Left hindlimb (tissue), 1 donor: ENCODE measurements at places on chromosomes 5 and 9.

- DNase-seq = peak; percentile 3
Measured at GRCh38 chr5:132013711-132014110, 2.3 kb upstream of the ACSL6 start.

DNA sequence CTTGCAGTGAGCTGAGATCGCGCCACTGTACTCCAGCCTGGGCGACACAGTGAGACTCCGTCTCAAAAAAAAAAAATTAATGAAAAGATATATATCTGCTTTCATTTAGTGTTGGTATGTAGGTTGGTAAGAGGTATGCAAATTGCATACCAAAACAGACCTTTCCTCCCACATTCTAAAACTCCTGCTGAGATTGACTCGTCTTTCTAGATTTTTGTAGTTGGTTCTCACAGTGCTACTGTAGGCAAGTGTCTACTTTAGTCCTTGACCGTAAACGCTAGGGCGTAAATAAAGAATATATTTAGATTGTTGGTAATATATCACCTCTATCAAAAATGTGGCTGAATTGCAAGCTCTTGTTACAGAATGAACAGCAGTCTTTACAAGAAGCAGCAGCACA is 445.9 kb downstream of the CHSY3 start:
- DNase-seq = no peak

DNA sequence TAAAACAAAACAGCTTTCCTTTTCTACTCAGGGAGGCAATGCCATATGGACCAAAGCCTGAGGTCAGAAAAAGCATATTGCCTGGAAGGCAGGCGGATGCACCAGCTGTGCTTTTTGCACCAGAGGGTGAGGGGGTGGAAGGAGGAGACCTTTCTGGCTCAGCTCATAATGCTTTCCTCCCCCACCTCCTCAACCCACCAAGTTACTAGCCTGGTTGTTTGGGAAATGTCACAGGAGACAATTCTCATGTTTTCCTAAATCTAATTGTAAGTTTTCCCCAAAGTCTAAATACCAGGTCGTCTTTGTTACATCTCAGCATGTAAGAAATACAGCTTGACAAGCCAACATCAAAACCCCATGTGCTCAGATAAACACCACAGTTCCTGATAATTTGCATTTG is 72.6 kb upstream of the DMRTA1 start:
- DNase-seq = no peak

GRCh38 chr9:6938873-6939272 is 181.1 kb downstream of the KDM4C start:
- no peak for DNase-seq

DNA sequence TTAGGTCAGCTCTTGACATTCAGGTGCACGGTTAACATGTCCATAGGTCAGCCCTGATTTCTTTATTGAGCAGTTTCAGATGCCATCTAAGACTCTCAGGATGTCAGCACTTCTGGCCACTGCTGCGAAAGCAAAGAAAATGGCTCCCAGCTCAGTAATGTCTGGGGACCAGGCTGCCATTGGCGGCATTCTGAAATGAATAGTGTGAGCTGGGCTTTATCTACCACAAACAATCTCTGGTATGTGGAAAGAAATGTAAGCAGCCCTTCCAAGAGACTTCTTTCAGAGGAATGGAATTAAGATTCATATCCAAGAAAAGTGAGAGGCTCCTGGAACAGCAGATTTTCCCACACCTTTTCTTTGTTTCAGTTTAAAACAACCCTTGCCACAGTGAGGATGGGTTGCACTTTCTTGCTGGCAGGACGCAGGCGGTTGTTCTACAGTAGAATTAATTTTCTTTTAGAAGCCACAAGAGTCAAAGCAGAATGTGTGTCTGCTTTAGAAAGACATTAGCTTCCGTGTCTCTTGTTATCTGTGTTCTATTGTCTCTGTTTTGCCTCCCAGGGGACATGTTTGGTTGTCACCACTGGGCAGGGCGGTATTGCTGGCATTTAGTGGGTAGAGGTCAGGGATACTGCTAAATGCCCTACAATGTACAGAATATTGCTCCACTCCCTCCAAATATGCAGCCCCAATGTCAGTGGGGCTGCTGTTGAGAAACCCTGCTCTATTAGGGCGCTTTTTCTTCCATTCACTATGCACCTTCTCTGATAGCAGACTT is 149.9 kb upstream of the ANKH start:
- DNase-seq = peak; percentile 42

DNA sequence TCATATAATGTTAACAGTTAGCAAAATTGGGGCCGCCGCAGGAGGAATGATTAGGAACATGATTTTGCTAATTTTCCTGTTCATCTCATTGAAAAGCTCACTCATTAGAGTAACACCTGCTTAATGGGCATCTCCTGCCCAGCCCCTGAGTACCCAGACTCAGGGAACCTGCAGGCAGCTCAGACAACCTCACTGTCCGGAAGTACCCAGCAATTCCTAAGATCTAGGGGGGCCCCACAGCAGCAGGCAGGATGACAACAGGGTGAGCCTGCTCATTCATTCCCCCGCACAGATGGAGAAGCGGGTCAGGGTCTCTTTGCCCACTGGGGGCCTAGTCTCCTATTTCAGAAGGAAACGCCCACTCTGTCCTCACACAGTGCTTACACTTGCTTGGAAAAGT is 12.6 kb downstream of the FAM78A start:
- DNase-seq = no peak

DNA sequence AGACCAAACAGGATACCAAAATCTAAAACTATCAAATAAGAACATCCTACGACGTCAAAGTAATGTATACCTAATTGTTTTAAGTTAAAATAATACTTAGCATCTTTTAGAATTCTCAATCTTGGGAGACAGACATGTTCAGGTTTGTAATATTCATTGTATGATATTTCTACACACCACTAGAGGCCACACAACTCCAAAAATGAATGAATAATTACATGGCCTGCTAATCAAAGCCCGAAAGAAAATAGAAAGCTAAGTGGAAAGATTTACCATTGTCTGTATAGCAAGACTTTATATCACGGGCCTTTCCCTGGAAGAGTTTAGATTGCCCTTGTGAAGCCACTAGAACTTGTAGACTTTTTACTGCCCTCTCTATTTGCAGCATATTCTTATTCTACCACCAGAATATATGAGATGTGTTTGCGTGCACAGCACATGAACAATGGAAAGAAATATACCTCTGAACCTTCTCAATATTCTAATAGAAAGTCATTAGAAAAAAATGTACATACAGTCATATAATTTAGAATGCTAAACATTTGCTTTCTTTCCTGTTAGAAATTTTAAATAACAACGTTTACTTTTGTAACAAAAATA is 380.1 kb upstream of the NUDT12 start:
- no peak for DNase-seq

GRCh38 chr9:92685022-92685421 is 15.1 kb upstream of the IPPK start:
- no peak for DNase-seq

- no peak for DNase-seq
Measured at GRCh38 chr9:131237291-131237690, 39.0 kb downstream of the FAM78A start.

GRCh38 chr5:134174841-134175839 is 1.6 kb downstream of the SKP1 start:
- no peak for DNase-seq

DNA sequence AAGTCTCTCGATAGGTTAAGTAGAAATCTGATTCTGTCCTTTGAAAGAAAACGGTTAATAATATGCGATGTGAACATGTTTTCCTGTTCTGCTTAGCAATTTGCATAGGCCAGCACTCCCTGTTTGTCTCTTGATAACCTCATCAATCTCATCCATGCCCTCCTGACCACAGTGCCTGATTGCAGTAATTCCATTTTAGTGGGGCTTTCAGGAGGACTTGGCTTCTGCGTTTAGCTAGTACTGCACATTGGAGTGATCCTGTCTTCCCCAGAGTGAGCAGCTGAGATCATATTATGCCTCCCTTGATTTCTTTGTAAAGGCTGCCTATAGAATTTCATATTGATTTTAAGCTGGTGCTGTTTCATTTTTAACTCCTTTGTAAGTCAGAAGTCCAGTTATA is 335.9 kb upstream of the ISL1 start:
- DNase-seq = no peak

- DNase-seq = no peak
Measured at GRCh38 chr9:120186276-120186675, 393.7 kb downstream of the CDK5RAP2 start.

DNA sequence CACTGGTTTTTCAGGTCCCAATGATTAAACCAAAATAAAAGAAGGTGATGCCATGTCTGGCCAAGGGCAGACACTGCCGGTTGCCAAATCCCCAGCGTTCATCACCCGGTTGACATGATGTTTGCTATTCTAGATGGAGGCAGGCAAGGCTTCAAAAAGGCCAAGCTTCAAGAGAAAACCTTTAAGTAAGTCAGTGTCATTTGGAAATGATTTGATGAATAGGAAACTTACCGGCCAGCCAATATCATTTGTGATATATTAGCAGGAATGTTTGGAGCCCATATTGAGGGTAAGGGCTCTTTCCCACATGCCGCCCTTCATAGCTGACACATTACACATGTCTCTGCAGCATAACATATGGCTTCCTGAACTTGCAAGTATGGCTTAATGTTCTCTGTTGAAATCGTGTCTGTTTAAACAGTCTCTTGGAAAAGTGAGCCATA is 89.5 kb upstream of the TTC23L start:
- DNase-seq = no peak

DNA sequence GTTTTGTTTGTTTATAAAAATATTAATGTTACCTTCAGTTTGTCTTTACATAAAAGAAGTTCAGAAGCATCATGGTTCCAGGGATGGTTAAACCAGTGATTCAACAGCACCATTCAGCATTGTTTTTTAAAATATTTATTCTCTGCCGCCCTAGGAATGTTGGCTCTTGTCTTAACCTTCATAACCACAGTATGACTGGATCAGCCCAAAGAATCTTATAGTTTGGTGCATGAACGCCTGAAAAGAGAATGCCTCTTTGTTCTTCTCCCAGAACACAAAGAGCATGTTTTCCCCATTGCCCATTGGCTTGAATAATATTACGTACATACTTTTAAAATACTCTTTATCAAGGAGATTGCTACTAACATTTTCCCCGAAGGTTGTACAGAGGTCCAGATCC is 413.4 kb downstream of the ANXA1 start:
- DNase-seq = no peak

- no peak for DNase-seq
Measured at GRCh38 chr9:121156263-121156731, 45.4 kb downstream of the RAB14 start.

DNA sequence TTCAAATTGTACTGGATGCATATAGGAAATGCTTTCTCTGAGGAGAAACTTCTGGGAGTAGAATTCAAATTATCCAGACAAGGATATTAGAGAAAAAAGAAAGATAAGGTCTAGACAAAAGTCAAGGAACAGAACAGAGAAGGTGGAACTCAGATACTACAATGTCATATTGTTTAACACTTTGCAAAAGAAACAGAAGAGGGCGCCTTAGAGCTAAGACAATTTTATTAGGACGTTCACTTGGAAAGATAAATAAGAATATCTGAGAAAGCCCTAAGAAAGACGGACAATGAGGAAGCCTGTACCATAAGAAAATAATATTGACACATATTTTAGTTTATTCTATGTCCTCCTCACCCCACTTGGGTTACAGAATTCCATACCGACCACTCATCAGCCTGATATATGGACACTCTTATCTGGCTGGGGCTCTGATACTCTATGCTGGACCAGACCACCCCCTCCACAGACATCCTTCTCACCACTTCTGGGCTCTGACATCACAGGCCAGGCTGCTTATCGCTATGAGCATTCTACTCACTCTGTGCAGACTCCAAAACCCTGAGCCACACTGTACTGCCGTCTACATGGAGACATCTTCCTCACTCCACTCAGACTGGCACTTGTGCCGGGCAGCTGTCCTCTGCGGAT is 9.1 kb upstream of the AK3 start:
- no peak for DNase-seq

GRCh38 chr9:73260506-73260905 is 108.8 kb downstream of the ANXA1 start:
- no peak for DNase-seq

GRCh38 chr9:120688758-120689157 is 25.5 kb downstream of the MEGF9 start:
- no peak for DNase-seq

GRCh38 chr9:104090578-104090977 is 3.5 kb upstream of the SMC2 start:
- no peak for DNase-seq

DNA sequence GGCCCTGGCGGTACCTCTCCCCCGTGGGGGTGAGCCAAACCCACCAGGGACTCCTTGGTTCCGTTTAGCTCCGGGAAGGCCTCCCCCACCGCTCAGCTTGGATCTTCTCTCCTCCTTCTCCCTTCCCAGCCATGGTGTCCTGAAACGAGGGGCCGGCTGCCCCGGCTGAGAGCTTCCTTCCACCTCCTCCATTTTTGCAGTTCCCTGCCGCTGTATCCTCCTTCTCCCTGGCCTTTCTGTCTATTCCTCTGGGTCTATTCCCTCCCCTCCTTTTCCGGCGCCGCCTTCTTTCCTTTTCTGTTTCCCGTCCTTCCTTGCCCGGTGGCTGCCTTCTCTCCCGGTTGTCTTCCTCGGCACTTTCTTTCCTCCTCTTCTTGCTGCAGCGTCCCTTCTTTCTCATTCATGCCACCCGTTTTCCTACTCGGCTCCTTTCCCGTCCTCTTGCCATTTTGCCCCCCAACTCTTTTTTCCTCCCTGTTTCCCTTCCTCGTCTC is 110.4 kb downstream of the LIFR start:
- DNase-seq = no peak

DNA sequence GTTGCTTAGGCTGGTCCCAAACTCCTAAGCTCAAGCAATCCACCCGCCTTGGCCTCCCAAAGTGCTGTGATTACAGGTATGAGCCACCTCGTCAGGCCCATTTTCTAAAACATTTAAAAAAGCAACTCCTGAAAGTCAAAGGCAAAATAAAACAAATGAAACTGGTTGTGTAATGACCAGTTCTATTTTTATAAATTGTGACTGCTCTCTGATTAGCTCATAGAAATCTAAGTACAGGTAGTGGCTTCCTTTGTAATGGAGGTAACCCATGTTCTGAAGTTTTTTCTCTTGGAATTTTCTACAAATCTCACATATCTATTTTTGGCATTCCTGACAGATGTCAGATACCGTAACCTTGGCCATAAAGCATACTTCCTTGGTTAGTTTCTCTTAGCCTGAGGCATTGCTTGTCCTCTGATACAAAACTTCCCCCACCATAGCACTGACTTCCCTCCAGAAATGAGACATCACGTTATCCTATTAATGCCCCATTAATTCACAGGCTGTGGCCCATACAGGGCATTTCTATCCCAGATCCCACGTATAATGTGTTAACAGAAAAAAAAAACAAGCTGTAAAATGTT is 14.1 kb upstream of the AK3 start:
- DNase-seq = no peak

GRCh38 chr9:134101623-134102149 is 33.9 kb upstream of the BRD3 start:
- no peak for DNase-seq

DNA sequence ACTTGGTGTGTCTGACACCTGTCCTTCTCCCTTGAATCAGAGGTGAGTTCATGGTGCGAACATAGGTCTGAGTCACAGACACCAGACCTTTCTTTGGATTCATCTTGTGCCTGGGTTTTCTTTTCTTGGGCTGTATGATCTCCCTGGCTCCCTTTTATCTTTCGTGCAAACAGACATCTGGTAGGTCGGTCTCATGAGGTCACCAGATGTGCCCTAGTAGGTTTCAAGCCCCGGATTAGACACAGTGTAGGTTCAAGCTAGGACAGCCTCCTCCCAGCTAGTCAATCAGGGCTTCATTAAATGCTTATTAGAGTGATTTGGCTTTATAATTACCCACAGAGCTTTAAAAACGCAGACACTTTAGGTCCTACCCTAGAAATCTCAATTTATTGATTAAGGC is 106.0 kb upstream of the MYO10 start:
- DNase-seq = no peak
